ENCODE measurements at places on chromosomes 12 and 14. TPM values are rescaled to one million over a fixed set of nuclear protein-coding genes. Genes with fewer than 3 reads are reported as not detected.

Gene GLIPR1
- total RNA-seq, result 17.5 TPM

Gene C3AR1
- 27.7 TPM for total RNA-seq

DNA sequence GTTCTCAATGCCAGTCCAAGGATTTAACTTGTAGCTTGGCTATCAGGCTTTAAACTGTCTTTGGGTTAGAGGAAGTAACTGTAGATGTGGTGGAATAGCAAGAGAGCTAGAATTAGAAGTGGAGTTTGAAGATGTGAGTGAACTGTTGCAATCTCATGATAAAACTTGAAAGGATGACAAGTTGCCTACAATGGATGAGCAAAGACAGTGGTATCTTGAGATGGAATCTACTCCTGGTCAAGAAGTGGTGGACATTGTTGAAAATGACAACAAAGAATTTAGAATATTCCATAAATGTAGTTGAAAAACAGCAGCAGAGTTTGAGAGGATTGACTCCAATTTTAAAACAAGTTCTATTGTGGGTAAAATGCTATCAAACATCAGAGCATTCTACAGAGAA is 199.0 kb downstream of the DUSP6 start:
- DNase-seq, result no peak

- no peak for DNase-seq
These were observed 127.2 kb upstream of the ATF7IP start for GRCh38 chr12:14238221-14238792.

DNA sequence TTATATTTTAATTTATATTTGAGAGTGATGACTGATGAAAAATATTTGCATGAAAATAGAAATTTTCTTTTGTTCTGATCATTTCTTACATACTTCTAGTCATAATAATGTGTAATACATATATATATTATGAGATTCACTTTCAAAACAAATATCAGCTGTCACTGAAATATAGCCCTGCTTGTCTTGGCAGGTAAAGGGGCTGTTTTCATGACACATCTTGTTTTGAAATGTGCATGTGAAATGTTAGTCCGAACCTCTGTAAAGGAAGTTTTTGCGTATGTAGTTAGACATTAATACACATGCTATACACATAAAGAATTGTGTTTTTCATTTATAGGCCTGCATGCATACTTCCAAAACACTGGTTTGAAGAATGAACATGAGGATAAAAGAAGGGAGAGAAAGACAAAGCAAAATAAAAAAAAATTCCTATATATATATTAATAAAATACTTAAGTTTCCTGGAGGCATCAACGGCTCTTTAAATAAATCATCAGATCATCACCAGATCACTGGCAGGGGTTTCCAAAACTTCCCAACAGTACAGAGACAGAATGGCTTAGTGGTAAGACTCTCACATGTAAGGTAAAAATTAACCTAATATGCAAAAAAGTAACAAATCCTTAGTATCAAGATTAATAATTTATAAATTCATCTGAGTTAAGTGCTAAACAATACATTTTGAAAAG is 60.1 kb downstream of the SEL1L start:
- no peak for DNase-seq

DNA sequence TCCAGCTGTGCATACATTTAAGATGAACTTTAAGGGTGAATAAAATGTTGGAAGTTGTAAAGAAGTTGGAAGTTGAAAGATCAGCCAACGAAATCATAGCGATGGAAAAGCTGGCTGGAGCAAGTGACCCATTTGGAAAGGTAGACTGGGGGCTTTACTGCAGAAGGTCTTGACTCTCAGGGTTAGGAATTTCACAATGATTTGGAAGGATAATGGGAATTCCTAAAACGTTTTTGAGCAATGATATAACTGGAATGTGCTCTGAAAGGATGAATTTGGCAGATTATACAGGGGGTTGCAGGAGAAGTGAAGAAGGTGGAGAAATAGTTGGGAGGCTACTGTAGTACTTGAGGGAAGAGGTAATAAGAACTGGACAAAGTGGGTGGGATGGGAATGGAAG is 27.4 kb downstream of the EMP1 start:
- no peak for DNase-seq

DNA sequence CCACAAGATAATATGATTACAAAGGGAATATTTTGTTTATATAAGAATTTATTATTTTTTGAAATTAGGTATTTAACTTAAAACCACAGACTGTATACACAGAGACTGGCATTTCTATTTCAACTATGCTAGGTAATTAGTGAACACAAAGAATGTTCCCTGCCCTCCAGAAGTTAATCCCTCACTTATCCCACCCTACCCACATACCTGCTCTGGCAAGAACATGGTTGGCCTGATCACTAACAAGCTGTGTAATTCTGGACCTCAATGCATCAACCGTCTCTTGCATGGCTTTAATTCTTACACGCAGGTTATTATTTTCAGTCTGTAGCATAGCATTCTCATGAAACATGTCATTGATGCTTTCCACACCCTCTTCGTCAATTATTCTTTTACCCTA is 85.9 kb downstream of the KIF21A start:
- DNase-seq, result no peak
